NCI-H510A (cell line): ENCODE measurements at places on chromosomes 11 and 22.

DNA sequence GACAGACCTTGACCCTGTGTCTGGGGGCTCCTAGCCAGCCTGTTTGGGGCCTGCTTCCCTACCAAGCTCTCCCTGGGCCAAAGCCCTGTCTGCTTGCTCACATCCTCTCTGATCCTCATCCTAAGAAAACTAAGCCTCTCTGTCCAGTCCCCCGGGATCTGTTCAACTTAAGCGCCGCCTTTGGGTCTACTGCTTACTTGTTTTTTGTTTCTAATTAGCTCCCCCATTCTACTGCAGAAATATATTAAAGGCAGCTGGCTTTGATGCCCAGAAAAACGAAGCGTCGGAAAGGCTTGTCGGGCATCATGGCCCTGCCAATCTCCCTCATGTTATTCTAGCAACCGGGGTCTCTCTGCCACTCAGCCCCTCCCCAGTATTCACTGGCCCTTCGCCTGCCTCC lies 3.4 kb downstream of the DSCAML1 start:
- no peak for DNase-seq

DNA sequence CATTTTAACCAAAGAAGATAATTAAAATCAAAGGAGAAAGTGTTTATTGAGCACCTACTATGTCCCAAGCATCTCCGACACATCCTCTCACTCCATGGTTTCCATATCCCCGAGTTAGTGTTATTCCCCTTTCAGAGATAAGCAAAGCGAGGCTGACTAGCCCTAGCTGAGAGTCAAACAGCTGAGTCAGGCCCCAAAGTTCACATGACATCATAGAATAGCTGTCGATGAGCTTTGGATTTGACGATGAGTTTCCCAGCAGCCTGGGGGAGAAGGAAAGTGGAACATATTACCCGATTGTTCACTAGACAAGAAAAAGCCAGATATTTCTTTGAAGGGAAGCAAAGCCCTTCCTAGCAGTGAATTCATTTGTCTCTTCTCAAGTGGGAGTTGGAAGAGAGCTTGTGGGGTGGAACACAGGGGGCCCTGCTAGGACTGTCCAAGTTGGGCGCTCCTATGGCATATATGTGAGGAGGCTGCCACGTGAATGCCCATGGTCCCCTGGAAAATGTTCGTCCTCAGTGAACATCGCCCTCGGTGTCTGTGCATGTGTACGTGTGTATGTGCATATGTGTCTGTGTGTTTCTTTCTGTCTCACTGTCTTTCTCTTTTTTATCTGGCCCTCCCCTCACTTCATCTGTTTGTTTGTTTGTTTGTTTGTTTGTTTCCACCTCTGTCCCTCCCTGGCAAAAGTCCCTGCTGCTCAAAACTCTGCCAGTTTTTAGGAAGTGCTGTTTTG lies 493 bp upstream of the CYTH4 start:
- no peak for DNase-seq

DNA sequence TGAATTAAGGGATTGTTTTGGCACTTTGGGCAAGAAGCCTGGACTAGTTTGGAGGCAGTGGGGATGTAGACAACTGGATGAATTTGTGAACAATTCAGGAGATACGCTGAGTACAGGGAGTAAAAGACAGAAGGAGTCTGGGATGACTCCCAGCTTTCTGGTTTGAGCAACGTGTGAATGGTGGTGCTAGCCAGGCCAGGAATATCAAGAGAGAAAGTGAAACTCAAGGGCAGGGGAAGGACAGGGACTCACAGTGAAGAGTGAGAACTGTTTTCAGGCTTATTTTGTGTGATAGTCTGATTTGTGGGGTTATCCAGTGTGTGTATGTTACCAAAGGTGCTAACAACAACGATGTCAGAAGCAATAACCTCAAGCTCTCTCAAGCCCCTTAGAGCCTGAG lies 15.9 kb downstream of the CHRM1 start:
- DNase-seq, result no peak

DNA sequence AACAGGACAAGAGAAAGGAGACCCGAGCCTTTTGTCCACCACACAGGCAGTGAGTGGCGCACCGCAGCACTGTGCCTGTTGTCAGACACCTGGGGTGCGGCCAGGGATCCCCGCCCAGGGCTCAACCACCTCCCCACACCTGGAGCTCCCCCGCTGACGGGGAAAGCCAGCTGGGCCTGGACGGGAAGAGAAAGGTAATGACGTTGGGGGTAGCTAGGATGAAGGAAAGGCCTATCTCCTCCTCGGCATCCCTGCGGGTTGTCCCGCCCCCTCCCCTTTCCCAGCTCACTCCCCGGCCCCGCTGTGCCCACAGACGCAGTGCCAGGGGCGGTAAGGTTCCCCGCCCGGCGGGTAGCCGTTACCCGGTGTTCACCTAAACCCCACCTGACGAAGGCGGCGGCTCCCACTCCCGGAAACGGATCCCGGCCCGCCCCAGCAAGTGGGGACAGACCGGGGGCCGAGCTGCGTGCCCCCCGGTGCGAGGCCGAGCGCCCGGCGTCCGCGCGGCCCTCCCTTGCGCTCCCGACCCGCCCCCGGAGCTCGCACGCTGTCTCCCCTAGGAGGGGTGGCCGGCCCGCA lies 495 bp downstream of the HYOU1 start:
- DNase-seq, result peak; percentile 26

GRCh38 chr11:127986073-127986472 lies 601.3 kb downstream of the ETS1 start:
- DNase-seq, result no peak

DNA sequence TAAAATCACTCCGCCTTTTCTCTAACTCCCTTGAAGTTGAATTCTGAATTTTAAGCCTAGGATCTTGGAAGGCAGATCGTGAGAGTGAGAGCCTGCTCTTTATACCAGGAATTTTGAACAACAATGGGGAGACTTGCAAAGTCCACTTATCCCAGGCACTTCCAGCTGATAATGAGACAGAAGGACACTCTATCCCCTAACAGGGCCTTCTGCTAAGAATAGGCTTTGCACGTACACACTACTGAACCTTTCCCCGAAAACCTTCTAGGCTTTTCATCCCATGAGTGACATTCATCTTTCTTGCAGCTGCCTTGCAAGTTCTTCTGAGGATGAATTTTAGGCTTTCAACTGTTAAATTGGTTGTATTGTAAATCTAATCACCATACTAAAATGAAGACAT lies 44.0 kb upstream of the WT1 start:
- no peak for DNase-seq

- peak; percentile 36 for DNase-seq
Measured at GRCh38 chr11:75384438-75385080, 14.8 kb upstream of the RPS3 start.

GRCh38 chr11:110311783-110312579 lies 15.6 kb upstream of the RDX start:
- DNase-seq, result no peak

DNA sequence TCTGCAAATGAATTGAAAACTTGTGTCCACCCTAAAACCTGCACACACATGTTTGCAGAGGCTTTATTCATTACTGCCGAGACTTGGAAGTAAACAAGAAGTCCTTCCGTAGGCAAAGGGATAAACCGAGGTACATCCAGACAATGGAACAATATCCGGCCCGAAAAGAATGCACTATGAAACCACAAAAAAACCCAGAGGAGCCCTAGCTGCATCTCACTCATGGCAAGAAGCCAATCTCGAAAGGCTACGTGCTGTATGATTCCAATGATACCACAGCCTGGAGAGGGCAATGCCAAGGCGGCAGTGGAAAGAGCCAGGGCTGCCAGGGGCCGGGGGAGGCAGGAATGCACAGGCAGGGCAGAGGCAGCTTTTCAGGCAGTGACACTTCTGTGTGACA lies 3.2 kb upstream of the MRPL23 start:
- no peak for DNase-seq

GRCh38 chr11:47642099-47642855 lies at the start of gene MTCH2:
Gene MTCH2 (minus strand): TSS chr11:47642559. CDS start chr11:47642465, 94 bp downstream.
- peak; percentile 89 for DNase-seq

DNA sequence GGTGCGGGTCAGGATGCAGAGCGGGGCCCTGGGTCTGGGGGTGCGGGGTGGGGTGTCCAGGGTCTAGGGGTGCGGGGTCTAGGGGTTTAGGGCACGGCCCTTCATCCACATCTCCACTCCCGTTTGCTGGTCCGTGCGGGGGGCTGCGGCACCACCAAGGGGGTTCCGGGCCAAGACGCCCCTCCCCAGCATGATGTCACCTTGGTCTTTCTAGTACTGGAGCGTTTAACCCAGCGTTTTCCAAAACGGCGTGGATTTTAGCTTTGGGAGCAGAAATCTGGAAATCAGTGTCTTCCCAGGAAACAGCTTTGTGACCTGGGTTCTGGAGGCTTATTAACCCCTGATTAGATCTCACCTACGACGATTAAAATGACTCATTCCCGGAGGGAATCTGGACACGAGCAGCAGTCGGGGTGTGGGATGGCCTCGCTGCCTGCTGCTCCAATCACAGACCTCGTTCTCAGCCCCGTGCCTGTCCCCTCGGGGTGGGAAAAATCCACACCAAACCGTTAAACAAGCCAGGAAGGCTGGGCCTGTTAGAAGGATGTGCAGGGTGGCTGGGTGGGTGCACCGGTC lies 759 bp downstream of the AP2A2 start:
- no peak for DNase-seq

- no peak for DNase-seq
Measured at GRCh38 chr11:118152020-118152551, 537 bp downstream of the SCN4B start.

GRCh38 chr22:45886540-45886939 lies 90.4 kb downstream of the WNT7B start:
- DNase-seq, result no peak

GRCh38 chr11:129853518-129854231 lies 38.0 kb downstream of the TMEM45B start:
- peak; percentile 95 for DNase-seq

DNA sequence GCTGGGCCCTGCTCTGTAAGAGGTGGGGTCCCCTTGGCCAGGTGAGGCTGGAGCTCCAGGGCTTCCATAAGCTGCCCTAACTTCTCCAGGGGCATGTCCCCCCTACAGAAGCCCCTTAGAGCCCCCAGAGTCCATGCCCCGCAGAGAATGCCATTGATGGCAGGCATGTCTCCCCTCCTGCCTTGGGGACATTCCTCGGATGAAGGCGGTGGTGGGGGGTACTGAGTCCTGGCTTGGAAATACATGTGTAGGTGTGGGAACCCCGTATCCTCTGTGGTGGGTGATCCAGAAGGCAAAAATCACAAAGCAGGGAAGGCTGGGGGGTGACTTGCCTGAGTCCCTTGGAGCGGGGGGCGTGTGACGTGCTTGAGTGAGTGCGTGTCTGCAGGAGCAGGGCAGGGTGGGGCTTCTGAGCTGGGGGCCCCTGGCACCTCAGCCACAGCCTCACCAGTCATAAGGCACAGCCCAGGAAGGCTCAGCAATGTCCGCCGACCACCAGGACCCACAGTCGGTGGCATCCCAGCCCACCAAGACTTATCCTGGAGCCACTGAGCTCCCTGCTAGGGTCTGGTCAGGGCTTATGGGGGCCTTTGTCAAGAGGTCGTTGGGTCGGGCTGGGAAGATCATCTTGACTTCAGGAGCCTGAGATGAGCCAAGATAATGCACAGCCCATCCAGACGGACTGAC lies 69.8 kb upstream of the KCNQ1OT1 start:
- DNase-seq, result no peak

DNA sequence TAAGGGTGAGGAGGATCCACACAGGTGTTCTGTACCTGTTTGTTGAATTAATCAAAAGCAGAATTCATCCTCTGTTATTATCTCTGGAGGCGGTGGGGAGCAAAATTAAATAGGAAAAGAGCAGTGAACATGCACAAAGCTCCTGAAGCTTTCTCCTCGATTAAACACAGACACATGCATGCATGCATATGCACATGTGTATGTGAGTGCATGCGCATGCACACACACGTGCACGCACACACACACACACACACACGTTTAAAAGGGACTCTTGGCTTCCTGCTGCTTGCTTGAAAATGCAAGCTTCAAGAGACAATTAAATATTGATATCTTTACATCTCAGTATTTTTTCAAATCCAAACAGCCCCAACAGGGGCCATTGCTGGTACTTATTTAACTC lies 462.1 kb downstream of the BUD13 start:
- DNase-seq, result no peak

DNA sequence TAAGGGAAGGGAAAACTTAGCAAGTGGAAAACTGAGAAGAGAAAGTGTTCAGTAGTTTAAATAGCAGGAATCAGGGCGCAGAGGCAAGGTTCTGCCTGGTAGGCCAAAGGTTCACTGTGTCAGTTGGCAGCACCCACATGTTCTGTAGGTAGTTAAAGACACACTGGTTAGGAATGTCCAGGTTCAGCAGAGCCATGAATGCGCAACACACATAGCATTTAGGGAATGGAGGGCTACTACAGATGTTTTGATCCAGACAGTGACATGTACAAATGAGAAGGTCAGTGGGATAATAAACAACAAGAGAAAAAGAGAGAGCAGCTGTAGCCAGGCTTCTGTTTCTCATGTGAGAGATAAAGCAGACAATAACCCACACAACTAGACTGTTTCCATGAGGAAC lies 56.2 kb upstream of the ARHGAP42 start:
- no peak for DNase-seq

GRCh38 chr11:130698174-130698573 lies 218.1 kb downstream of the SNX19 start:
- DNase-seq, result no peak

GRCh38 chr11:33899400-33900037 lies 7.6 kb upstream of the LMO2 start:
- no peak for DNase-seq

GRCh38 chr22:37643225-37643847 lies 3.9 kb downstream of the SH3BP1 start:
- no peak for DNase-seq

GRCh38 chr11:86699040-86699791 lies 26.8 kb upstream of the ME3 start:
- DNase-seq, result no peak

DNA sequence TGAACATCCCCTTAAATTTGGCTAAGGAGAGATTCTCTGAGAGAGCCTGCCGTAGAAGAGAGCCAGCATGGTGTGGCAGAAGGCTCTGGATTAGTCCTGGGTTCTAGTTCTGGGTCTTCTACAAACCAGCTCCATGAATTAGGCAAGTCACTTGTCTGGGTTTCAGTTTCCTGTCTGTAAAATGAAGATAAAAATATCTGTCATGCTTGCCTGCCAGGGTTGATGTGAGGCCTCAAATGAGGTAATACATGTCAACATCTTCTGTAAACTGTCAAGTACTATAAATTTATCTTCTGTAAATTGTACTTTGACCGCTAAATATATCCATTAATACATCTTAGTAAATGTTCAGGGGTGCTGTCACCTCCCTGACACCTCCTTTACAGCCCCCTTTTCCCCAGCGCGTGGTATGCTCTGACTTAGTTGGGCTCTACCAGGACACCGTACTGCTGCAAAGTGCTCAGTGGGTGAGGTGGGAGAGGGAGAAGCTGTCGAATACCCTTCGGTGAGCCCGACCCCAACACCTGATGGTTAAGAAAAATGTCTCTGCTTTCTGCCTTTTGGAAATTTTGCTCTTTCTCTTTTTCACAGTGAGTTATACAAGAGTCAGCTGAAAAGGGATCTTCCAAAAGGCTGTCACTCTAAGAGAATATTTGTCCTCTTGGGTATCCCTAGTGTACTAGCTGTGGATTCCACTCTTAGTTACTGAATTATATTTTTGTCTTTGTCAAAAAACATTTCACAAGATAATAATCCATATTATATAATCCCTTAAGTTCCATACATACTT lies 15.0 kb downstream of the RBX1 start:
- DNase-seq, result no peak
